SHP77 treated with DMSO at 0.1 percent for 48 hours (cell line): ENCODE measurements at places on chromosomes 3 and 15.

DNA sequence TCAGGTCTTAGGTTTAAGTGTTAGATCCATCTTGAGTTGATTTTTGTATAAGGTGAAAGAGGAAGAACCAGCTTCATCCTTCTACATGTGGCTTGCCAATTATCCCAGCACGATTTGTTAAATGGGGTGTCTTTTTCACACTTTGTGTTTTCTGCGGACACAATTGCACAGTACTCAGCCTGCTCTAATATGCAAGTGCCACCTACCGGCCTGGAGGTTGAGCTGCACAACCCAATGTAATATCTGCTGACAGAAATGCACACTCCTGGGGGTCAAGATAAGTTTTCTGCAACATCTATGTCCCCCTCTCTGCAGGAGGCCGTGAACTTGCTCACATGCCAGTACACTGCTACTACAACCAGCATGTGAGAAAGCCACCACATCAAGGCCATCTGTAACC, 791.9 kb upstream of the ROBO1 start:
- DNase-seq = no peak

GRCh38 chr3:114383875-114384557, 90.2 kb downstream of the TIGIT start:
- DNase-seq = no peak

GRCh38 chr3:46897829-46898320, 20.4 kb downstream of the PTH1R start:
- no peak for DNase-seq

- DNase-seq = no peak
Observed at GRCh38 chr3:105774444-105775180, 94.2 kb downstream of the CBLB start.

DNA sequence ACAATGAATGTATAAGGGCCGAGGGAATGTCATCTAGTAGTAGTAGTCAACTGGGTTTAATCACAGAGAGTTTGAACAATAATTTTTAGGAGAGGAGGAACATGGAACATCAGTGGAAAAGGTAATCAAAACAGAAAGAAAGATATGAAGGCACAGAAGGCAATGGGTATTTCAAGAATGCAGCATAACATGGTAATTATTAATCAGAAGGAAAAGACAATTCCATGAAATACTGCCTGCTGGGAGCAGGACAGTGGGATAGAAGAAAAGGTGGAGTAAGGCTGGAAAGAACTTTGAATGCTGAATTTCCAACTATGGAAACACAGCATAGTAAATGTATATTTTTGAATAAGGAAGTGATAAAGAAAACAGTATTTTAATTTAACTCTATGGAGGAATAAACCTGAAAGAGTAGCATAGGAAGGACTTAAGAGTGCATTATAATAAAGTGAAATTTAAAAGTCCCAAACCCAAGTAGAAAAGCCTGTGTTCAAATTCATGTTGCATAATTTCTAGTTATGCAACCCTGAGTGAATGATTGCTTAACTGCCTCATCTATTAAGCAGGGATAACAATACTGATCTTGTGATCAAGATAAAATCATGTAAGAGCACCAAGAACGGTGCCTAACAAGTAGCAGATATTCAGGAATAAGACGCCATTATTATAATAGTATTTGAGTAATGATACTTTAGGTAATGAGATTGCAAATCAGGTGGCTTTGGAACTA, 357.7 kb downstream of the TBC1D5 start:
- DNase-seq = no peak

DNA sequence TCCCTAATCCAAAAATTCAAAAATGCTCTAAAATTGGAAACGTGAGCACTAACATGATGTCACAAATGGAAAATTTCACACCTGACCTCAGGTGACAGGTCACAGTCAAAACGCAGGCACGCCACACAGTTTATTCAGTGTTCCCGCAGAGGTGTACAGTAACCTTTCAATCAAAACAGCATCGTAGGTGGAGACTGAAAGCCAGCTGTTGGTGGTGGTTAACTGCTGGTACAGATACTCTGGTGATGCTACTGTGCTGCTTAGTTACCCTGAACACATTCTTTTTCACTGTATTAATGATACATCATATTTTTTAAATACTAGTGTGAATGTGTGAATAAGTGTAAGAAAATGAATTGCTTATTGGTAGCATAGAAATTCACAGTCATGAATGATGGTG, 23.8 kb downstream of the RAB11A start:
- no peak for DNase-seq

GRCh38 chr3:190053919-190054672, 66.6 kb downstream of the P3H2 start:
- no peak for DNase-seq

GRCh38 chr3:20646425-20646824, 460.4 kb upstream of the SGO1 start:
- no peak for DNase-seq

DNA sequence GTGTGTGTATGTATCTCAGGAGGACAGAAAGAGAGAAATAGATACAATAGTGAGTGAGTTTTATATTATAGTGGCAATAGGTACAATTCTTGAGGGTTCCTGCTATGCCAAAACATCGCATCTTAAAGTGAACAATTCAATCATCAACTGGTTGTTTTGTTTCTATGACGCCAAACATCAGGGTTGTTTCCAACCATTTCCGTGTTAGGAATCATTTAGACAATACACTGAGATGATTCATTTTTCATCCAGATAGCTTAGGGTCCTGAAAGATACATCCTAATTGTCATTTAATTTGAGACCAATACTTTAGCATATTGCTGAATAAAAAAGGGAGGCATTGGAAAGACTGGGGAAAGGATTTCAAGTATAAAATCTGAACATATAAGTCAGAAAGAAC, 472.2 kb downstream of the MCTP2 start:
- DNase-seq = no peak

DNA sequence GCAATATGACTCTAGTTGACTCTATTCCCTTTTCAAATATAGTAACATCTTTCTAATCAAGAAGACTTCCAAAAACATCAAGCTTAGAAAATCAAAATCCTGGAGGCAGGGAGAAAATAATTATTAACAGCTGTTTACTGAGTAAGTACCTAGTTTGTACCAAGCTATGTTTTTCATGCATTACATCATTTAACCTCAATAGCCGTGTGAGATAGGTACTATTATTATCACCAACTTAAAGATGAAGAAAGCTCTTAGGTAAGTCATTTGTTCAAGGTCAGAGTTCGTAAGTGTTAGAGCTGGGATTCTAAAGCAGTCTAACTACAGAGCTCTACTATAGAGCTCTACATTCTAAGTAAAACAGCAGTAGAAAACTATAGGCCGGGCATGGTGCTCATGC, 41.6 kb downstream of the GSK3B start:
- no peak for DNase-seq

DNA sequence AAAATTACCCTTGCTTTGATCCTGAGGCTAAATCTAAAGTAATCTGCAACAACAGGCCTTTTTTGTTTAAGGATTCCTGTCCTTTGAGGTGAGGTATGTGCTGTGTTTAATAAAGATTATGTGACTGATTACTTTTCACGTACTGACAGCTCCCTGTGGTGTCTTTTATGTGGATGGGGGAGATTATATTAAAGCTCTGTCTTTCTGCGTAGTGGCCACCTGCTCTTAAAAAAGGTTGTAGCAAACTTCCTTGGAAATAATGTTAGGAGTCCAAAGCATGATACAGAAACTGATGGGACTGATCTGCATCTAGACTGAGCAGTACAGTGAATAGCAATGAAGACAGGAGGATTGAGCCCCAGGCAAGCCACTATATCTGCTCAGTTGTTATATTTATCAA, 453.0 kb upstream of the GOLIM4 start:
- DNase-seq = no peak

DNA sequence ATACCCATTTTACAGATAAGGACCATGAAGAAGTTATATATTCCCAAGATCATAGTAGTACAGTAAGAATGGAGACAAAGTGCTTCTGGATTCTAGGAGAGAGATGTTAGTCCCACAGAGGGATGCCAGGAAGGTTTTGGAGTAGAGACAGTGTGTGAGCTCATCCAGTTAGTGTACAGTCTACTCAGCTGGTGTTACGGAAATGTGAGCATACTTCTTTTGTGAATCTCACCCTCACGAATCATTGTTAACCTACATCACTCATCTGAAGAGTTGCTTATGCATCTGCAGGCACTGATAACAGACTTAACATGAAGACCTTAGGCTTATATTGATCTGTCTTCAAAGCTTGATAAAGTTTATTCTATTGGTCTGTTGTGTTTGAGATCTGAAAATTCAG, 106.6 kb upstream of the PTPRG start:
- no peak for DNase-seq

DNA sequence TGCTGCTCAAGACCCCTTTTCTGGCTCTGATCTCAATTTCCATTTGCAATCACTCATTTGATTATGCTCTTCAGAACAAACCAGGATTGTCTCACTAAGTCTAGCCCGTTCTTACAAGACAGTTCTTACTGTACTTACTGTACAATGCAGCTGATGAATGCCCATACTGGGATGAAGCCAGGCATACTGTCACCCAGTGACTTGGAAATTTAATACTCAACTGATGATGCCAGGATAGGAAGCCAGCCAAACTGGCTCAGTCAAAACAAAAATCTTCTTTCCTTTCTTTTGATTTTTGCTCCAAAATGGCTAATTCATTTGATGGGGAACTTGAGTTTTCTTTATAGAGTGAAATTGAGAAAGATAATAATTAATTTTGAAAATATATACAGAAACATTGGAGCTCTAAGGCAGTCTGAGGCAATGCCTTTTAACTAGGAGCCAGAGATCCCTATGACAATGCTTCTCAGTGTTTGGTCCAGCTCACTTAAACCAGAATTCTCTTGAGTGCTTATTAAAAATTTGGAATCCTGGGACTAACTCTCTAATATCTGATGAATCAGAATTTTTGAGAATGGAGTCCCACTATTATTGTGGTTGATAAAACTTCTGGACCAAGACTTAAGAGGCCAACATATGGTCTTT, 265.6 kb upstream of the THBS1 start:
- DNase-seq = no peak

GRCh38 chr15:98051734-98052133, 91.2 kb downstream of the ARRDC4 start:
- DNase-seq = no peak

GRCh38 chr3:129035360-129036221, 25.0 kb upstream of the GP9 start:
- DNase-seq = no peak

DNA sequence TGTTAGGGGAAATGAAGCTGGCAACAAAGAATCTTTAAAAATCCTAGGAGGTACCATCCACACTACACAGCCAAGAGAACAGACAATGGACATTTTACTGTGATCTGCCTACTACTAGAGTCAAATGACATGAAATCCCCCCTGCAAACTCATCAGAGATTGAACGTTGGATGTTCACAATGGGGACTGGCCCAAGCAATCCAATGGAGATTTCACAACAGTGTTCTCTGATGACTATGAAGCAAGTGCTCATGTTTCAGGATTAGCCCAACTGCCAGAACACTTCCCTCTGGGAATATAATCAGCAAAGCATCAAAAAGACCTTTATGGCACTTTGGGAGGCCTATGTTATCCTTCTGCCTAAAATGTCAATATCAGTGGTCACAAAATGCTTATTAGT, 97.8 kb downstream of the IGSF11 start:
- DNase-seq = no peak

DNA sequence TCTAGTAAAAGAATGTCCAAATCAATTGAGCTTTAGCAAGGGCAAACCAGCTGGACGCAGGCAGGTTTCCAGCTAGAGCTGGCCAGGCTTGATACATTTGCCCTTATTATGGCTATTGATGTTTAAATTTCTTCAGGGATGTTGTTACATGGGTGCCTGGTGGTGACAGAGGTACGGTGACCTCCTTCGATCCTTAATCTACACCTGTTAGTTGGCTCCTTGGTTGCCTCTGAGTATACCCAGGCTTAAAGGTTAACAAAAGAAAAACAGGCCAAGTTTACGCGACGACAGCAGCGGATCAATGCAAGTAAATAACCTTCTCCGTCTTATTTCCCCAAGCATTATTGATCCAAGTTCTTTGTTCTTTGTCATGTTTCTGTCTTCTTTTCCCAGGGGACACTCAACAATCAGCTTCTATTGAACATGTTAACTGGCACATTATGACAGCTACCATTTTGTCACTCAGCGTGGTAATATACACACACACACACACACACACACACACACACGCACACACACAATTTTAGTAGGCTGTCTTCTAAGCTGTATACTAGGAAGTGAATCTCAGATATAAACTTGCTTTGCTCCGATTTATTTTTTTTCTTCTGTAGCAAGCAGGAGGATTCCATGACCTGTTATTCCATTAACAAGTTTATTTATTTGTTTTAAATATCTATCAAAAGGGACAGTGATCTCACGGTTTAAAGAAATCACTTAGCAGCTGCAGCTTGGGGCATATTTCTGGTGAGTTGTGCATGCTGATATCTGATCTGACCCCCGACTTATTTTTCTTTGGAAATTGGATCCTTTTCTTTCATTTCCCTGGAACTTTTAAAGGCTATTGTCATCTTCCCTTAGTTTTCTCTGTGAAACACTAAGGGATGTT, 844.7 kb downstream of the MCTP2 start:
- DNase-seq = no peak

DNA sequence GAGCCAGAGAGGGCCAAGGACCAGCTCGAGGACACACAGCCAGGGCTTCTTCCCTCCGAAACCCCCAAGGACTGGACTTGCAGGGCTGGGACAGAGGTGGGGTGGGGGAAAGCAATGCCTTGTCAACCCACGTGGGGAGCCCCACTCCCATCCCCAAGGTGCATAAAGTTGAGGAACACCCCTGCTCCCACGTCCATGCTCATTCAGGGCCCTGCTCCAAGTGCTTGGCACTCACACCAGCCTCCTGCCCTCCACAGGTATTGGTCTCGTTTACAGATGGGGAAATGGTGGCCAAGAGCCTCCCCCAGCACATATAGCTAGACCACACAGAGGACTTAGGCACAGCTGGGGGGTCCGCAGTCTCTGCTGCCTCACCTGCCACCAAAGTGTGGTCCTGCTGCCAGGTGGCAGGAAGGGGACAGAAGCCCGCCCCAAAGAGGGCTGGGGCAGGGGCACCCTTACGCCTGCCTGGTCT, 50.5 kb upstream of the CSPG4 start:
- no peak for DNase-seq

GRCh38 chr3:86782286-86782685, 208.7 kb downstream of the VGLL3 start:
- DNase-seq = no peak

- DNase-seq = no peak
Observed at GRCh38 chr3:94011233-94011711, 17.1 kb downstream of the STX19 start.
